Heart right ventricle (tissue), 16 donors: ENCODE measurements at places on chromosomes 3 and 15. TPM values are rescaled to one million over a fixed set of nuclear protein-coding genes. Genes with fewer than 3 reads are reported as not detected.

- no peak for DNase-seq
Observed at GRCh38 chr3:133269393-133269792, 130.5 kb upstream of the BFSP2 start.

- no peak for DNase-seq
Observed at GRCh38 chr3:56667973-56668579, 15.0 kb downstream of the TASOR start.

- DNase-seq = peak; percentile 23
Observed at GRCh38 chr3:179811321-179812095, 158.7 kb downstream of the USP13 start.

GRCh38 chr15:78321041-78321570 lies 19.0 kb upstream of the CRABP1 start:
- no peak for DNase-seq

DNA sequence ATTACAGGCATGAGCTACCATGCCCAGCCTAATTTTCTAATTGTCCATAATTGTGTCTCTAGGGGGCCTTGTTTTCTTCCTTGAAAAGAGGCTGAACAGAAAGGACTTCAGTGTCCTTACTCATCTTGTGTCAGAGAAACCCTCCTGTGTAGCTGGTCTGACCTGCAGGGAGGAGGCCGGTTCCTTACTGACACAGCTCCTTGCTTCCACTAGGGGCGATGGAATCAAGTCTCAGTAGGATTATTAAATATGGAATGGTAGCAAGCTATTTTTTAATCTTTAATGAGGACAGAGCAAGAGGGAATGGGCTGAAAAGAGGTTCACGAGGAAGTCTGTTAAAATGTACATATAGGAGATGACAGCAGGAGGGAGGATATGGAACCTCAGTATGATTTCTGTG lies 8.6 kb downstream of the LPCAT4 start:
- no peak for DNase-seq

DNA sequence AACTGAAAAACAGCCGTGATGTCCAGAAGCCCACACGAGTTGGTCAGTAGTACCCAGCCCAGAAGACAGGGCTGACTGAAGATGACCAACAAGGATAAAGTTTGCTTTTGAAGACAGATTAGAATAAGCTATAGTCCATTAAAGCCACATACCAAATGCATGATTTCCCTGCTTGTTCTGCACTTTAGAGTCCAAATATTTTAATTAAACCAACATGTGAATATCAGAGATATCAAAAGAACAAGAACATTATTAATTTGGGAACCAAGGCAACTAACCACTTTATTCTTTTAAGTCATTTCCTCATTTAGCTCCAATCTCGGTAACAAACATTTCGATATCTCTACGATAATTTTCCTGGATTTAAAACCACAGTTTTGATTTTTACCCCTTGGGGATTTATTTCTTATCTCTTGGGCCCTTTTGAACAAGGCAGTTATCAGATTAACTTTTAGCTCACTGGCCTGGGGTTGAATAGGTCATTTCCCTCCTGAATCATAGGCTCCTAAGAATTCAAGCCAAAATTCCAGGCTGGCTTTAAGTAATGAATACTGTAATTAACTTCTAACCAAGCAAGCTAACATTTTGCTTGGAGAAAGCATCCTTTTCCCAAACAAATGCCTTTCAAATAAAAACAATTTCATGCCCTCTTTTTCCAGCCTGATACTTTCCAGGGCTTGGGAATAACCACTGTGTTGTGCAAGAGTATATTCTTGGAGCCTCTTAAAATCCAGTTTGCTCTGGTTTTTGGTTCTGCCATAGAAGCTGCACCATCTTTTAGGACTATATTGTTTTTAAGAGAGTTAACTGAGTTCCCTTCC lies 102.9 kb upstream of the NR2E3 start:
- DNase-seq = no peak

DNA sequence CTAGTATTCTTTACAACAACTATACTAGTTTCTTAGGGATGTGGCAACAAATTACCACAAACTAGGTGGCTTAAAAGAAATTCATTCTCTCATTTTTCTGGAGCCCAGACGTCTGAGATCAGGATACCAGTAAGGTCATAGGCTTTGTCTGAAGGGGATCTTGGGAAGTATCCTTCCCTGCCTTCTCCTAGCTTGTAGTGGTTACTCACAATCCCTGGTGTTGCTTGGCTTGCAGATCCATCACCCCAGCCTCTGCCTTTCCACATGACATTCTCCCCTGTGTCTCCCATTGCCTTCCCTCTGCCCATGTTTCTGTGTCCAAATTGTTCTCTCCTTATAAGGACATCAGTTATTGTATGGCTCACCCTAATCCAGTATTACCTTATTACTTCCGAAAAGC lies 24.3 kb upstream of the CLDN1 start:
- DNase-seq = no peak

DNA sequence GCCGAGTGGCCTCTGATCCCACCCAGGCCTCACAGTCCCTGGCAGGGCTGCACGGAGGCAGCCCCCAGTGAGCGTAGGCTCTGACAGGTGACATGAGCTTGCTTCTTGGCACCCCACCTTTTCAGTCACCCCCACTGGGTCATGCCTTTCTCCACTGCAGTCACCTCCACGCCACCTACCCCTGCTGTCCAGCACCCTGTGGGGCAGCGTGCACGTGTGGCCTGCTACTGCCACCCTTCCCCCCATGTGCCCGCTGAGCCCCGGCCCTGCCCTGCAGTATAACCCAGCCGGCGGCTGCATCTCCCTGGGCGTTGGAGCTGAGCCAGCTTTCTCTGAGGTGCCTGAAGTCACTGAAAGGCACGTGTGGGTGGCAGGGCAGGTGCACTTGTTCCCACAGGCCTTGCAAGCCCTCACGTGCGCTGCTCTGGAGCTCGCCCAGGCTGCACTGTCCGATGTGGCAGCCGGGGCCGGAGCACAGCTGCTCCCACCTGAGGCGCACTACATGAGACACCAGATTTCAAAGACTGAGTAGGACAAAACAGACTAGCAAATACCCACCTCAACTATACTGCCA lies 65.6 kb downstream of the NIPA2 start:
- DNase-seq = no peak

GRCh38 chr15:81926981-81927380 lies 118.8 kb downstream of the MEX3B start:
- no peak for DNase-seq

DNA sequence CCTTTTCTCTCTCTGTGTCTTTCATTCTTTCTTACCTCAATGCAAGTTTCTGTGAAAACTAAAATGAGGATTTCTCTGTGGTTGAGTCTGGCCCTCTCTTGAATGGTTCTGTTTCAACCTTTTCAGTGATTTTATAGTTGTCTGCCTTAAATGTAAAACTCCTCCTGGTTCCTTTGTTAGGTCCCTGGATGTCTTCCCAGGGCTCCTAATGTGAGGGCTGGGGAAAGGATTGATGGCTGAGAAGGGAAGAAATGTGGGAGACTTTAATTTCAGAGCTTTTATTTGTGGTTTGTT lies 90.6 kb upstream of the GRM7 start:
- no peak for DNase-seq

GRCh38 chr3:60399861-60400845 lies 851.1 kb downstream of the FHIT start:
- no peak for DNase-seq

- DNase-seq = no peak
Observed at GRCh38 chr3:11477407-11477911, 166.3 kb downstream of the VGLL4 start.

GRCh38 chr15:92385096-92385495 lies 8.6 kb upstream of the ST8SIA2 start:
- no peak for DNase-seq

DNA sequence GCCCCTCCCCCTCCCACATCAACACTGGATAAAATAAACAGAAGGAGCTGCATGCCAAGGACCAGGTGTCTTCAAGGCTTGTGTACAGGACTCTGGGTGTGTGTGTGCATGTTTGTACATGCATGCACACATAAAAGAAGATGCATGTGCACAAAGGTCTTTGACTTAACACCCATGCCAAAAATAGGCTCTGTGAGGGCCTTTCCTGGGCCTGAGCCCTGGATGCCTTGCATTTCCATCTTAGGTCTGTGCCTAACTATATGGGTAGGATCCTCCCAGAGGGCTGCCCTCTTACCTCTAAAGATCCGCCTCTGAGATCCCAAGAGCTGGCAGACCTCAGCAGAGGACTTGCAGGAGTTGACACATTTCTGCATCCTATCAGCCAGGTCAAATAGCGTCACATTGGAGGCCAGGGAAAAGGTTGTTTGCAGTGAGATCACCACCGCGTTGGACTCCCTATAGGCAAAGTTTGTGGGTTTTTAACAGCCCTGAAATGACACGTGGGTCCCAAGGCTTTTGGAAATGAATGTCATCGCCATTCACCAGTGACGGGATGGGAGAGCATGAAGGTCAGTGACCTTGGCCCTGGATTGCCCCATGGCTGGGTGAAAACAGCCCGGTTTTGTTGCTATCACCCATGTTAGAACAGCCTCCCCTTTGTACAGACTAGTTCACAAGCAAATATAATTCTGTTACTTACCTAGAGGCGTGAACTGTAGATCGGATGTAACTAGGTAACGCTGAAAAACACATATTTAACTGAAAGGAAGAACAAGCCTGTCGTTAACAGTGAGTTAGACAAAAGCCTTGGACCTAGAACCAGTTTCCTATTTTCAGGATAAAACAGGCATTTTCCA lies 54.0 kb downstream of the HEG1 start:
- DNase-seq = no peak

- no peak for DNase-seq
Observed at GRCh38 chr15:72947709-72948108, 104.6 kb upstream of the NEO1 start.

- no peak for DNase-seq
Observed at GRCh38 chr3:87996882-87997281, 61.9 kb downstream of the CGGBP1 start.

DNA sequence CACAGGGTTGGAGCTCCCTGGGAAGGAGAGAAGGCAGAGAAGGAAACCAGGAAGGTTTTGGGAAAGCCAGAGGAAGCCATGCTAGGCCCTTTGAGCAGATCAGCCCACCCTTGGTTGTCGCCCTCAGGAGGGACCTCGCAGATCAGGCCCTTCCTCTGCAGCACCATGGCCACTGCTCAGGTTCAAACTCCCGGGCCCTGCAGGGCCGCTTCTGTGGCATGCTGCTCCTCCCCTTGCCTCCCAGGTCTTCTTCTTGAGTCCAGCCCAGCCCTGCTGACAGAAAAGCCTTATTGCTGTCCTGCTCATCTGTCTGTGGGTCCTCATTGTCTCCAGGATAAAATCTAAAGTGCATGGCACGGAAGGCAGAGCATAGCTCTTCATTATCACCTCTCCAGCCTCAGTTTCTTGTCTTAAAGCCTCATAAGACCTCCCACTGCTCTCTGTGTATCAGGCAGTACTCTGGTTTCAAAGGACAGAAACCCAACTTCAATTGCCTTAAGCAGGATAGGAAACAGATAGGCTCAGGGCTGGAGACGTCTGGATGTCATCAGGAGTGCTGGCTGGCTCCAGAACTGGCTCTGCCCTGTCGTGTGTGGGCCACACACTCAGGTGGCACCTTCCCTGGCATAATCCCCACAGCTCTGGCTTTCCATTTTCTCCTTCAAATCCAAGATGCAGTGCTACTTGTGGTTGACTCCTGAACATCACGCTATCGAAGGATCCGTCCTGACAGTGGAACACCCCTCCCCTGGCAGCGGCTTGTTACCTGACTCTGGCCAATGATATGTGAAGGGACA lies 118.5 kb downstream of the EEFSEC start:
- no peak for DNase-seq

GRCh38 chr3:46029953-46030543 lies 2.8 kb upstream of the XCR1 start:
- no peak for DNase-seq

DNA sequence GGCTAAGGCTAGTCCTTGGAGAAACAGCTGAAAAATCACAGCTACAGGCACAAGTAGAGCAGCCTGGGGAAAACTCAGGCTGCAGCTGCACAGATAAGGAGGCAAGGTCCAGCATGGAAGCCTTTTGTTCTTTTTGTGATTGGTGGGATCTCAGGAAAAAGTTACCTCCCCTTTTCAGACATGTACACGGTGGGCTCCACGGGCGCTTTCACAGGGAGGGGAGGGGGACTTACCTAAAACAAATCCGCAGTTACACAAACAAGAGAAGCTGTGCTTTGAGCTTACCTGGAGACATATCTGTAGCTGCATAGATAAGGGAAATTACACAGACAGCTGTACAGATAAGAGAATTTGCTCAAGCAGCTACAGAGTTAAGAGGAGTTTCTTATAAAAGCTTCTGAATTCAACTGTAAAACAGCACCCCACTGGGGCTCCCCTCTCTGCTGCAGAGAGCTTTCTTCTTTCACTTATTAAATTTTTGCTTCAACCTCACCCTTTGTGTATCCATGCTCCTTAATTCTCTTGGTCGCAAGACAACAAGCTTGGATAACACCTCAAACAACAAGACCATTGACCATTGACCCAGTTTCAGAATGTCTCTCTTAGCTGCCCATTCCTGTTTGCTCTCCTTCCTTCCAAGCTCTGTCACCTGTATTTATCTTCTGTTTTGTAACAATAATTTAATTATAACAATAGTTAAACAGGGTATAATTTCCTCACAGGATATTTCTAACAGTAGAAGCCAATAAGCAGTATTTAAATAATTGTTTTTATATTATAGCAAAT lies 10.9 kb upstream of the CD200 start:
- DNase-seq = no peak

DNA sequence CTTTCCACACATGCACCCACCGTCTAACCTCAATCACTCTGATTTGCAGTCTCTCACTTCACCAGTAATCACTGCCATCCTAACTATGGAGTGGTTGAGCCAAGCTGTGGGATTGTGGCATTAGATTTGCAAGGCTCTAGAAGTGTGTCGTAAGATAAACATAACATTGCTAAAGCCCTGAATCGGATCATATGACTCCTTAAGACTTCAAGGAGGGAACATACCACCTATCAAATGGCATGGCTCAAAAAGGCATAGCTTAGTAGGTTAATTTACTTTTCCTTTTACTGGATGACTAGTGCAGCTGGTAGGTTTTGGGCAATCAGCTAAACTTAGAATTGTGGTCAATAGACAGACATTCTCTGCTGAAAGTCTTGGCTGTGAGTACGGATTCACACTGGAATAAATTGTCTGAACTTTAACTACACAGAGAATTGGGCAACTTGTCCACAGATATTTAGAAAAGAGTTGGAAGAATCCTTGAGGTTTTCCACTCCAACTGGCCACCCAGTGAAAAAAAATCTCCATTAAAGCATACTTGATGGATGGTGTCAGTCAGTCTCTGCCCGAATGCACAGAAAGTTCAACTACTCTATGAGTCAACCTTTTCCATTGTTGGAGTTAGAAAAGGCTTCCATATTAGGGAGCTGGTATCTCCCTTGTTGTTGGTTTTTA lies 476.7 kb upstream of the CBLB start:
- no peak for DNase-seq

Gene CD200
- total RNA-seq = 1.9 TPM

Gene CLDN16
- total RNA-seq = not detected

Gene CPA3
- 2.6 TPM for total RNA-seq

Gene CLK3
- 42.3 TPM for total RNA-seq

Gene OXTR
- 0.20 TPM for total RNA-seq

Gene C3orf22
- total RNA-seq = not detected

Gene GOLGA6A
- not detected for total RNA-seq

Gene CKMT1B
- 0.68 TPM for total RNA-seq

Gene XIRP1
- total RNA-seq = 675 TPM

Gene PEX5L
- total RNA-seq = 0.32 TPM

Gene KBTBD13
- 4.5 TPM for total RNA-seq

Gene PPARG
- 13.0 TPM for total RNA-seq

Gene YEATS2
- 8.0 TPM for total RNA-seq
